ENCODE measurements at places on chromosomes 7 and 10. TPM values are rescaled to one million over a fixed set of nuclear protein-coding genes. Genes with fewer than 3 reads are reported as not detected.

The TET1 gene
- 4.7 TPM for polyA plus RNA-seq

The VWA2 gene
- polyA plus RNA-seq = 0.11 TPM

The GRID1 gene
- polyA plus RNA-seq = 0.03 TPM

- DNase-seq = no peak
Observed at GRCh38 chr7:154546946-154547587, 455.9 kb downstream of the PAXIP1 start.

GRCh38 chr10:47285381-47286115, 14.4 kb upstream of the GDF10 start:
- DNase-seq = no peak

DNA sequence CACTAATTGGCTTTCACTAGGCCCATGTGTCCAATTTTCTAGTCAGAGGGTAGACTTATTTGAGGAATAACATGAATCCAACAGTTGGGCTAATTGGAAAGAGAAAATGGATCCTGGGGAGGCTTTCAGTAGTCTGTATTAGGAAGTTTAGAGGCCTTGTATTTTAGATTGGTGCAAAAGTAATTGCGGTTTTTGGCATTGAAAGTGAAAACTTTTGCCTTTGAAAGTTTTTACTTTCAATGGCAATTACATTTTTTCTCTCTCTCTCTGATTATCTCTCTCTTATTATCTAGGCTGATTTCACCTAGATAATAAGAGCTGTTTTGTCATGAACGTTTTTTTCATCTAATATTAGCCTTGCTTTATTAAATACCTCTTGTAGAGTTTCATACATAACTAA, 981.7 kb downstream of the REEP3 start:
- no peak for DNase-seq
